ENCODE measurements at places on chromosomes 1 and 21.

GRCh38 chr1:6447016-6447817 lies 18.8 kb downstream of the TNFRSF25 start:
- DNase-seq: no peak

DNA sequence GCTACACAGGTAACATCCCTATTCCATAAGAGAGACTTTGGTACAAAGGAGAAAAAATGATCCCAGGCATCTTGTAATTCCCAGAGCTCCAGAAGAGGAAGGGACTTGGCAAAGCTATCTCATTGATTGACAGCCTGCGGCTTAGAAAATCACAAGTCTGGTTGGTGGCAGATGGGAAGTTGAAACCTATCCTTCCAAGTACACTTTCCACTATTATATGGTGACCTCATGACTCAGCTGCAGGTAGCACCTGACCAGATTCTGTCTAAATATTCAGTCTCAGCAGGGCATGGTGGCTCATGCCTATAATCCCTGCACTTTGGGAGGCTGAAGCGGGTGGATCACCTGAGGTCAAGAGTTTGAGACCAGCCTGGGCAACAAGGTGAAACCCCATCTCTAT lies 89.9 kb downstream of the TIAM1 start:
- no peak for DNase-seq

DNA sequence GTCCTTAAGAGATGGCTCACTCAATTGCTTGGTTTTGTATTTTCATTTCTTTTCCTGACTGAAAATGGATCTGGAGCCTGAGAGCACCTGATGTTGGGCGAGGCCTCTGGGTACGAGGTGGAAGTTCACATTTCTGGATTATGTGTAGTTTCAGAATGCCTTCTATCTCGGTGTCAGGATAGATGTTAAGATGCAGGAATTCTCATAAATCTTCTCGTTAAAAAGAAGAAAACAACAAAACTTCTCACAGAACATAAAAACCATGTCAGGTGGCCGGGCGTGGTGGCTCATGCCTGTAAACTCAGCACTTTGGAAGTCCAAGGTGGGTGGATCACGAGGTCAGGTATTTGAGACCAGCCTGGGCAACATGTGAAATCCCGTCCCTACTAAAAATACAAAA lies 101.8 kb downstream of the RHOU start:
- DNase-seq: no peak

GRCh38 chr1:2950926-2951305 lies 70.4 kb upstream of the ACTRT2 start:
- DNase-seq: no peak

GRCh38 chr1:13748610-13749505 lies 48.9 kb downstream of the PRDM2 start:
- DNase-seq: peak; percentile 93

GRCh38 chr1:68409426-68409825 lies 40.3 kb downstream of the RPE65 start:
- no peak for DNase-seq

DNA sequence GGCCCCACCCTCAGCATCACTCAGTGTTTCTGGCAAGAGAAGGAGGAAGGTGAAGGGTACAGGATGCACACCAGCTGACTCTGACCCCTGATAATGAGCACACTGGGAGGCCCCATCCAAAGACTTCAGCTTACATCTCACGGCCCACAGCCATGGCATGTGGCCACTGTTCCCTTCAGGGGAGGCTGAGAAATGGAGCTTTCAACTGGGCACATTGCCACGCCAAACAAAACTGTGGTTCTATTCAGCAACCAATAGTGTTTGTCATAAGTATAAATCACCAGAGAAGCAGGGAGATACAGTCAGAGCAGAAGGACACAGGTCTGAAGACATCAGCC lies 12.7 kb upstream of the TRAF3IP3 start:
- no peak for DNase-seq

- no peak for DNase-seq
These were observed 39.5 kb upstream of the EDARADD start for GRCh38 chr1:236354330-236355147.

- DNase-seq: no peak
These were observed 586.4 kb downstream of the MATN1 start for GRCh38 chr1:30137001-30137400.

DNA sequence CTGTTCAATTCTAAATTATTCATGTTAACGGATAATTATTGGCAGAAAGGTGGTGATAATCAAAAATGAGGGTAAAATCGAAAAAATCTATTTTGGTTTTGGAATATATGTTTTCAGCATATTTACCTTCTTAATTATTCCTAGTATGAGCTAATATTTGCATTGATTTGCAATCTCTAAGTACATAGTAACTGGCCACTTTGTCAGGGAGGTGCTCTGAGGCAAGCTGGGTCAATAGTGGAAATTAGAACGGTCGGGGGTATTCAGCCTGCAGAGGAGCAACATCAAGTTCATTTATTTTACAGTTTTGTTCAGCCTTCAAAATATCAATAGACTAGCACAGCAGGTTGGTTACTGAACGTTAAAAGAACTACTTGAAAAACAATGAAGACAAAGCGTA lies 1.8 kb downstream of the OTUD7B start:
- no peak for DNase-seq

DNA sequence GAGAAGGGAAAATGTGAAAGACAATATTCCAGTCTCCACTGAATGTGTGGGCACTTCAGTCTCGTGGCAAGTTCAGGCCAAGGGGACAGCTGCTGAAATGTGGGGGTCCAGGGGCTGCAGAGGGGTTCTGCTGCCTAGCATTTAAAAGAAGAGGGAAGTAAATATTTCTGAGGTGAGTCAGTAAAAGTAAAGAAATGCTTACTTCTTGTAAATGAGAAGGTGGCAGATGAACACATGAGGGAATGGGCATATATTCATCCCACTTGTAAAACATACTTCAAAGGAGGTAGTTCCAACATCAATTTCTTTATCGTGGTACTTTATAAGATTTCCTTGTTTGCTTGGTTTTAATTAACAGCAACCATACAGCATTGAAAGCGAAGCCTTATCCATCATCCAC lies 63.1 kb upstream of the HIVEP3 start:
- no peak for DNase-seq

- no peak for DNase-seq
These were observed 104.9 kb upstream of the SNX7 start for GRCh38 chr1:98556521-98557158.

- DNase-seq: no peak
These were observed 73.8 kb downstream of the MRPL37 start for GRCh38 chr1:54273795-54274163.

DNA sequence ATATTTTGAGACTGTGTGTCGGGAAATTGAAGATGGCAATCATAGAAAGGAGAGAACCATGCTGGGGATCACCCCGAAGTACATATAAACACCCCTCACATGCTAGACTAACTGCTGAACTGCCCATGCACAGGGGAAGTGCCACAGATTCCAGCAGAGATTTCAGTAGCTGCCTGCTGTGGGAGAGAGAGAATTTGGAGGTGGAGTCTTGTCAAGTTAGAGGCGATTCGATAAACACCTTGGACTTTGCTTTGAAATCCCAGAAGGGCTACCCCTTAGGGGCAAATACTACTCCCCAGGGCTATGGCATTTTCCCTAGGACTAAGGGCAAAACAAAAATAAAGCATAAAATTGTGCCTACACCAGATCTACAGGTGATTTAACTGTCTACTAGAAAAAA lies 103.3 kb downstream of the PEX14 start:
- no peak for DNase-seq
